NCI-H2107 (cell line): ENCODE measurements at places on chromosomes 7 and 10.

GRCh38 chr7:30564243-30564892 is 30.3 kb upstream of the GARS1 start:
- DNase-seq: peak; percentile 81

DNA sequence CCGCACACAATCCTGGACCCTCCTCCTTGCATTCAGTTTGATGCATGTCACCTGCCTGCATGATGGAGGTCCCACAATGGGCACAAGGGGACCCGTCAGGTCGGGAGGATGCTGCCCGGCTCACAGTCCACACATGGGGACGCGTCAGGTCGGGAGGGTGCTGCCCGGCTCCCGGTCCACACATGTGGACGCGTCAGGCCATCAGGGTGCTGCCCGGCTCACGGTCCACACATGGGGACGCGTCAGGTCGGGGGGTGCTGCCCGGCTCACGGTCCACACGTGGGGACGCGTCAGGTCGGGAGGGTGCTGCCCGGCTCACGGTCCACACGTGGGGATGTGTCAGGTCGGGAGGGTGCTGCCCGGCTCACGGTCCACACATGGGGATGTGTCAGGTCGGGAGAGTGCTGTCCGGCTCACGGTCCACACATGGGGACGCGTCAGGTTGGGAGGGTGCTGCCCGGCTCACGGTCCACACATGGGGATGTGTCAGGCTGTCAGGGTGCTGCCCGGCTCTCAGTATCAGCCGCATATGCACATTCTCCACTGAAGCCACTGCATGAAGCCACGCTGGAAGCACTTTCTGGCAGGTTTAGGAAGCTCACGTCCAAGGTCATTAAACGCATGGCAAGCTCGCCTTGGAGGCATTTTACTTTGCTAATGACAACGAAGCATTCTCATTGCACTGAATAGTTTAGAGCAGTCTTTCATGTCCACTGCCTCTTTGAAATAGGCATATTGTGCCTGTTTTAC is 50.3 kb downstream of the DIP2C start:
- DNase-seq: no peak

GRCh38 chr7:40311307-40311706 is 176.5 kb downstream of the SUGCT start:
- no peak for DNase-seq

GRCh38 chr10:124694481-124695220 is 49.5 kb downstream of the FAM53B start:
- peak; percentile 48 for DNase-seq

- DNase-seq: no peak
Measured at GRCh38 chr7:88226886-88227516, 7.2 kb upstream of the SRI start.

GRCh38 chr7:43461349-43462024 is 121.4 kb upstream of the STK17A start:
- no peak for DNase-seq

- no peak for DNase-seq
Measured at GRCh38 chr10:11851910-11852309, 28.8 kb downstream of the PROSER2 start.
